ENCODE measurements at places on chromosomes 5 and 9. TPM values are rescaled to one million over a fixed set of nuclear protein-coding genes. Genes with fewer than 3 reads are reported as not detected.

GRCh38 chr5:149859746-149860145, 84.8 kb downstream of the PDE6A start:
- no peak for DNase-seq

GRCh38 chr9:91948597-91949391, 1.2 kb downstream of the ROR2 start:
- no peak for DNase-seq

DNA sequence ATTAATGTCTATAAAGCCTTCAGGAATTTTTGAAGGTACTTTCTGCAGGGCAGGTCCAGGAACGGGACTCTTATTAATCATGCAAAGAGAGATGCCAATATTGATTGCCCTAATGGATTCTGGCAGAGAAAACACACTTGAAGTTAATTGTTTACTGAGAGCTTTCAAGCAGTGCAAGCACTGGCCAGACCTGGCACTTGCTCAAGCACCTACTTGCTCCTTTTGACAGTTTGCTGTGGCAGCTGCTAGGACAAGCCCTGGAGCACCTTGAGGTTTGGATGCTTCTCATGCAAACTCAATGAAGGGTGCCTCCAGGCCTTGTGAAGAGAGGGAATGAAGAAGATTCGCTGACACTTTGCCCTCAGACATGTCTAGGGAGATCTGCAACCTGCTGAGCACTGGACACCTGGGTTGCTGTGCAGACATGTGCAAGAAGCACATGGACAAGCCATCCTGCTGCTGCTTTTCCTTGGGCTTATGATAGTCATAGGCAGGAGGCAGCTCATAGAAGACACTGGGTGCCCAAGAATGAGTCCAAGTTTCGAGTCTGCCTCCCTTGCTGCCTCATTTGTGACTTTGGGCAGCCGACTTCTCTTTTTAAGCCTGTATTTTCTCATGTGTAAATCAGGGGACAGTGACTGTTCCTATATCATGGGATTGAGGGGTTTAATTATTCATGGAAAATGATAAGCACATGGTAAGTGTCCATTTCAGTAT, 88.8 kb upstream of the EQTN start:
- no peak for DNase-seq

- DNase-seq: no peak
These were observed 40.1 kb upstream of the UBAC1 start for GRCh38 chr9:136001231-136001630.

GRCh38 chr5:179267671-179268083, 77.6 kb downstream of the ADAMTS2 start:
- no peak for DNase-seq

GRCh38 chr5:180284149-180284548, 7.7 kb downstream of the MAPK9 start:
- no peak for DNase-seq

GRCh38 chr9:91193658-91194391, 167.9 kb downstream of the AUH start:
- DNase-seq: peak; percentile 86

GRCh38 chr9:18596920-18597319, 123.0 kb downstream of the ADAMTSL1 start:
- DNase-seq: peak; percentile 48

GRCh38 chr5:57917004-57917403, 434.4 kb upstream of the ACTBL2 start:
- DNase-seq: no peak

GRCh38 chr5:166992874-166993722, 1298.3 kb upstream of the WWC1 start:
- no peak for DNase-seq

DNA sequence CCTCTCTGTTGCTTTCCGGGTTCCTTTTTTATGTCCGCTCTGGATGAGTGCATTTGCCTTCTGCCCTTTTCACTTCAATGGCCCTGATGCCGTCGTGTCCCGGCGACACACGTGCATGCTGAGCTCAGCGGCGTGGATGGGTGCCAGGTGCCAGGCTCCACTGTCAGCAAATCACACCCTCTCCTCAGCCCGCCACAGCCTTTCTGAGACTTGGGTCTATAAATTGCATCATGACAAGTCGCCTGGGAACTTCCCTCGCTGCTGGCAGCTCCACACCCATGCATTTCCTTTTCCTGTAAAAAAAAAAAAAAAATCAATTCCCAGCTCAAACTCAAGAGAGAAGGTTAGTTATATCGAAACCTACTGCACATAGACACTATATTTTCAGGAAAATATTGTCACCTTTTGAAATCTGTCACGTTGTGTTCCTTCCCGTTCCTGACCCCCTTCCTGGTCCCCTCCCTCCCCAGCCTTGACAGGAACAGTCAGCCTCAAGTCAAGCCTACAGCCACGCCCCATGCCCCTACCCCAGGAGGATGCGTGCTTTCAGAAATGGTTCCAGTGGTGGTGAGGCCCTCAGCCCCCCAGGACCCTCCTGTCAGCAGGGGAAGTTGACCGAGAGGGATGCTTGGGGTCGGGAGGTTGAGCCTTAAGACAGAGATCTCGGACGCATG, 110.3 kb upstream of the PTCH1 start:
- DNase-seq: peak; percentile 62

DNA sequence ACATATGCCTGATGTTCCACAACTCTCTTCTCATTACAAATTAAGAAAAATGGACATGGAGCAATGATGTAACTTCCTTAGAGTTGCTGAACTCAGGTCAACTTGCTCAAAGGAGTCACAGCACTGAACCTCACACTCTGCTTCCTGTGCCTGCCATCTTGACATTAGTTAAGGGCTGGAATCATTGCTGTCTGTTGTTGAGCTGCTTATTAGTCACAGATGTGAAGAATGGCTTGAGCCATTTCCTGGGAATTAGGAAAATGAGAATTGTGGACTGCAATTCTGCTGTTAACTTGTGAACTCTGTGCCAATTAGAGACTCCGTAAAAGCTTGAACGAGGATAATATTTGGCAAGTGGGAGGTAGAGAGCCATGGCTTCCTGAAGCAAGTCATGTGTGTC, 212.0 kb downstream of the ADAMTS12 start:
- DNase-seq: peak; percentile 57

DNA sequence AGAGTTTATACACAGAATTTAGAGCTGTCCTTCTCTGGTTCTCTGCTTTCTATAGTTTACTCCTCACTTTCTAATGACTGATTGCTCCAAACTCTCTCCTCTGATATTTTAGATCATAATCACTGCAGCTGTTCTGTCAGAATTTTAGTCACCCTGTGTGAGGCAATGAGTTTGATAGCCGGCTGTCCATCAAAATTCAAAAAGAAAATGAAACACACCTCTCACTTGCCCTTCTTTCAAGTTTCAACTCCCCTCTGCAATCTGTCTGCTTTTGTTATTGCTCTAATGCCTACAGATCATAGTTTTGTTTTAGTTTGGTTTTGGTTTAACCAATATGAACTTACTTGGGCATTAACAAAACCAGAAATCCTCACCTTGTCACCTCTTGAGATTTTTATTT, 23.3 kb upstream of the ABLIM3 start:
- DNase-seq: no peak

DNA sequence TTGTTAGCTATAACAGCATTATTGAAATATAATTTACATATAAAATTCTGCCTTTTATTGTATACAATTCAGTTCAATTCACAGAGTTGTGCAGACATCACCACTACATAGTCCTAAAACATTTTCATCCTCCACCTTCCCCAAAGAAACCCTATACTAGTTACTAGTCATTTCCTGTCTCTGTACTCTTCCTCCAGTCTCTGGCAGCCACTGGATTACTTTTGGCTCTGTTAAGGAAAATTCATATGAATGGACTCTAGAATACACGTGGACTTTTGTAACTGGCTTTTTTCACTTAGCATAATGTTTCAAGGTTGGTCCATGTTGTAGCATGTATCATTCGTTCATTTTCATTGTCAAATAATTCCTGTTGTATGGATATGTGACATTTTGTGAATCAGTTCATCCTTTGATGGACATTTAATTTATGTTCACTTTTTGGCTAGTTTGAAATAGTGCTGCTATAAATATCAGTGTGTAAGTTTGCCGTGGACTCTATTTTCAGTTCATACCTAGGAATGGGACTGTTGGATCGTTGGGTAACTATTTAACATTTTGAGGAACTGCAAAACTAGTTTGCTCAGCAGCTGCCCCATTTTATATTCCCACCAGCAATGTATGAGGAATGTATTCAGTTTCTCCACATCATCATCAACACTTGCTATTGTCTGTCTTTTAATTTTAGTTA, 9.7 kb downstream of the ICE1 start:
- peak; percentile 83 for DNase-seq

GRCh38 chr5:181045316-181045715, 5.2 kb downstream of the BTNL9 start:
- no peak for DNase-seq

GRCh38 chr5:98110282-98110691, 663.2 kb upstream of the RGMB start:
- peak; percentile 56 for DNase-seq

GRCh38 chr5:139877129-139877597, 81.6 kb downstream of the PSD2 start:
- DNase-seq: peak; percentile 75

DNA sequence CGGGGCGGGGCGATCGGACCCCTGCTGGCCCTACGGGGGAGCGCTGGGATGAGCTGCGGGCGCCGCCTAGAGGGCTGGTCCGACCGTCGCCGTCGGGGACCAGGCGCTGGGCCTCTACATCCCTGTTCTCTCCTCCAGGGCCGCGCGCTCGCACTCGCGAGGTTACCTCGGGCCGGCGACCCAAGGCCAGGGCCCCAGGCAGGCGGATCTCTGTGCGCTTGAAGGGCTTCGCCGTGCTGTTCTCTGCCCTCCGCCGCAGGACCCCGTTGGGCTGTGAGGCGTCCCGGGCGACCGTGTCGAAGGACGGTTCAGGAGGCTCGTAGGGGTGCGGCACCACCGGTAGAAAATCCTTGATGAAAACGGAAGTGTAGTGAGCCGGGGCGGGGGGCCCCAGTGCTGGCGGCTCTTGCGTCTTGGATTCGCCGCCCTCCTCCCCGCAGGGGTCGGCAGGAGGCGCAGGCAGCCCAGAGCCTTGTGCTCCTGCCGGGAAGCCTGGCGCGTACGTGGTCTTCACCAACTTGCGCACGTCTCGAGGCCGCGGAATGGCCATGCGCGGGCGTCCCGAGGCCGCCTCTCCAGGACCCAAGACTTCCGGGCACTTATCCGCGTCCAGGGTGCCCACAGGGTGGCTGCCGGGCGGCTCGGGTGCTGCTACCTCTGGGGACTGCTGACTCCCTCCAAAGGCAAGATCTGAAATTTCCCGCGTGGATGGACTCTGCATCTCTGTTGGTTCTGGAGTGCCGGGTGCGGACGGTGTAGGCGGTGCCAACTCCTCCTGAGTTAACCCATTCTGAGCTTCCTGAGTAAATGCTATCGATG, 2.0 kb downstream of the PROB1 start:
- no peak for DNase-seq

- no peak for DNase-seq
These were observed 108.1 kb downstream of the SNCAIP start for GRCh38 chr5:122420091-122420490.

GRCh38 chr5:141199359-141200235, at the start of gene PCDHB11:
PCDHB11 (plus strand) TSS chr5:141199627; CDS start chr5:141199775, 148 bp downstream.
- DNase-seq: no peak

DNA sequence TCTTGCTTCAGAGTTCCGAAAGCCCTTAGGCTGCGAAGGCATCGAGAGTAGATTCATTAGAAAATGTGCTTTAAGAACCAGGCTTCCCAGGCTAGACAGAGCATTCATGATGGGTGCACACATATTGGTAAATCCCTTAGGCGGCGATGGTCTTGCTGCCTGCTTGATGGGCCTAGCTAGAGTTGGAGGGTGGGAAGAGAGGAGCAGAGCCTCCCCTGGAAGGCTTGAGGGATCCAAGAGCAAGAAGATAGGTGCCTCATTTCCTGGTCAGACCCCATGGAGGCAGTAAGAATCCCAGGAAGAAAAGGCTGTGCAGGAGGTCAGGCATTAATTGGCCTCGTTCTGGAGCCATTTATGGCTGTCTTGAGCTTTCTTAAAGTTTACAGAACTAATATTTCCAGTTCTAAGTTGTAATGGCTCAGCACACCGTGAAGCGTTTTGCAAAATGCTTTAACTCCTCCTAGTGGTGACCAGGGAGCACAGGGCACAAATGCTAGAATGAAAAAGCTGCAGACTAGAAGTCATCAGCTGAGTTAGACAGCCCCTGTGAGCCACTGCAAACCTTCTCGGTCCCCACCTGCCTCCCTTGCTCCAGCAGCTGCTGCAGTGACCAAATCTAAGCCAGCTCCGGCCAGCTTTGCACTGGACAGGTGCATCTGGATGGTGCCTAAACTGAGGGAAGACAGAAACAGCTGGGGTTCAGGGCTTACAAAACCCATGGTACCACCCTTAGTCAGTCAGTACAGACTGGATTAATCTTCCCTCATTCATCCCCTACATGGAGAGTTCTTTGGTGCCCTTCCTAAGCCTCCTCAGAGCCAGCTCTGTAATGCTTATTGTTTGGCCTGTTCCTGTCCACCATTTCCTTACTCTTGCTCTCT, 14.7 kb downstream of the SLC45A2 start:
- DNase-seq: peak; percentile 48

DNA sequence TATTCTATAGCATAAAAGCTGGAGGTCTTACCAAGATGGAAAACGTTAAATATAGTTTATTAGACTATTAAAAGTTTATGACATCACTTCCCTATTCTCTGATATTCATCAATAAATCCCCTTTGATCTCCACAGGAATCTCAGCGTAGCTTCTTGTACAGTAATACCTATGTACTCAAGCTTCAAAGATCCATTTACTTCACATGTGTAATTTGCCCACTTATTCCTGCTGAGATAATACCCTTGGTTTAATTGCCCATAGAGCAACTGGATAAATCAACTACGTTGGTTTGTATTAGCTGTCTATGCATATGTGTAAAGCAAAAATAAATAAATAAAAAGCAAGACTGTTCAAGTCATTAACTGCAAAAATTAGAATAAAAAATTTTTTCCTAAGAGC, 219.7 kb downstream of the EFNA5 start:
- no peak for DNase-seq

GRCh38 chr5:66232706-66233445, 88.8 kb downstream of the SREK1 start:
- DNase-seq: peak; percentile 50

- DNase-seq: no peak
These were observed 11.1 kb downstream of the CAMSAP1 start for GRCh38 chr9:135896205-135896604.

GRCh38 chr5:53194086-53194485, 84.5 kb upstream of the MOCS2 start:
- no peak for DNase-seq

GRCh38 chr5:96870094-96871026, 5.9 kb upstream of the ERAP2 start:
- no peak for DNase-seq

GRCh38 chr9:71690063-71690688, 78.1 kb downstream of the CEMIP2 start:
- DNase-seq: peak; percentile 54

The PCDHB2 gene
- 0.37 TPM for total RNA-seq

The EQTN gene
- not detected for total RNA-seq

The CENPK gene
- total RNA-seq: 35.3 TPM

The OBP2B gene
- not detected for total RNA-seq

The CARTPT gene
- not detected for total RNA-seq

The TOR1A gene
- total RNA-seq: 55.1 TPM

The LCN6 gene
- total RNA-seq: not detected

The PCDHGA11 gene
- 0.50 TPM for total RNA-seq

The AGTPBP1 gene
- total RNA-seq: 10.2 TPM

The MLANA gene
- total RNA-seq: not detected
